Inflammatory macrophage (primary cell): ENCODE measurements at places on chromosomes 1 and 21.

DNA sequence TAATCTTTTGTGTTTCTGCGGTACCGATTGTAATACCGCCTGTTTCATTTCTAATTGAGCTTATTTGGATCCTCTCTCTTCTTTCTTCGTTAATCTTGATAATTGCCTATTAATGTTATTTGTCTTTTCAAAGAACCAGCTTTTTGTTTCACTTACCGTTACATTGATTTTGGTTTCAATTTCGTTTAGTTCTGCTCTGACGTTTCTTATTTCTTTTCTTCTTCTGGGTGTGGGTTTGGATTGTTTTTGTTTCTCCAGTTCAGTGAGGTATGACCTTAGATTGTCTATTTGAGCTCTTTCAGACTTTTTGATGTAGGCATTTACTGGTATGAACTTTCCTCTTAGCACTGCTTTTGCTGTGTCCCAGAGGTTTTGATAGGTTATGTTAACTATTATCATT, 9.4 kb downstream of the OR2M2 start:
- no peak for DNase-seq

DNA sequence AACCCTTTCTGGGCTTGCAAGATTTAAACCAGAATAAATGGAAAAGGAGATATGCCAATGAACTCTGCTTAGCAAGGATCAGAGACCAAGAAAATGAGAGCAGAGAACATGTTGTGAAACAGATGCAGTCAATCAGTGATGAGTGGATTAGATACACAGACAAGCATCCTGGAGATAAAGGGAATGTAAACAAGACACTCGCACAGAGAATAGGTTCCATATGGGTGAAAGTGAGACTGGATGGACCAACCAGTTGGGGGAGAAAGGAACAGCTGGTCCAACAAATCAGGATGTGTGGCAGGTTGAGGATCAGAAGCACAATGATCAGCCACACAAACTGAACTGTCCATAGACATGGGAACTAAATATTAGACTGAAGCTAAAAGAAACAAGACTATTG, 338.2 kb downstream of the ASTN1 start:
- no peak for DNase-seq

GRCh38 chr1:100009458-100009857, 39.7 kb downstream of the SLC35A3 start:
- DNase-seq: no peak

DNA sequence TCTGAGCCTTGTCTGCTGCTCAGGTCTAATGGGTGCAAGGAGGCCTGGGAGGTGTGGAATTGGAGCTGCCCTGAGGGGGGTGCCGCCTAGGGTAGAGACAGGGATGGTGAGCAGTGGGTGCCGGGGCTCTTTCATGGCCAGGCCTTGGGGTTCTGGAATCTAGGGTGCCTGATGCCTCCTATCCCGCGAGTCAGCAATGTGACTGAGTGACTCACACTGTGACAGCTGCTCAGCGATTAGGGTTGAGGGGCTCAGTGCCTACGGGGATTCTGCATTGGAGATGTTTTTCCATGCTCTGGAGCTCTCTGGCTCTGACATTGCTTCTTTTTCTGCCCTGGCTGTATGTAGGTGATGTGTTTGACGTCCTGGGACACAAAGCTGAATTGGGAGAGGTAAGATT, 16.8 kb downstream of the ATP8B2 start:
- no peak for DNase-seq

DNA sequence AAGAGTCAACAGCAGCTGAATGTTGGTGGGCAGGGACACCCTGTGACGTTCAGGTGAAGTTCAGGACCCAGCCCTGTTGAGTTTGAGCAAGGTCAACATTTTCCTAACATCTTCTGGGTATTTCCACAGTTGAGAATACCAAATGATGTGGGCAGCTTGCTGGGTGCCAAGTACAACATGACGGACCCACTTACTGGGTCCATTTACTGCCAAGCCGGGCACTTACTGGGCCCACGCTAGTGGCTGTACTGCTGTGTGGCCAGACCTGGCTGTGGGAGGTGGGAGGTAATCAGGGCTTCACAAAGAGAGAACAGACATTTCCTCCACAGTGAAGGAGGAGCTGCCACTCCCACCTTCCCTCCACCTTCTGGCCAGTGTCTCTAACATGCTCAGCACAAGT, 99.2 kb downstream of the PSMG1 start:
- no peak for DNase-seq

GRCh38 chr1:161020509-161021164, at the start of gene F11R:
Gene F11R (minus strand): TSS chr1:161021152. CDS start chr1:161021073, 79 bp downstream.
- DNase-seq: peak; percentile 50

GRCh38 chr1:20187103-20187812, 940 bp upstream of the PLA2G2C start:
- DNase-seq: no peak

DNA sequence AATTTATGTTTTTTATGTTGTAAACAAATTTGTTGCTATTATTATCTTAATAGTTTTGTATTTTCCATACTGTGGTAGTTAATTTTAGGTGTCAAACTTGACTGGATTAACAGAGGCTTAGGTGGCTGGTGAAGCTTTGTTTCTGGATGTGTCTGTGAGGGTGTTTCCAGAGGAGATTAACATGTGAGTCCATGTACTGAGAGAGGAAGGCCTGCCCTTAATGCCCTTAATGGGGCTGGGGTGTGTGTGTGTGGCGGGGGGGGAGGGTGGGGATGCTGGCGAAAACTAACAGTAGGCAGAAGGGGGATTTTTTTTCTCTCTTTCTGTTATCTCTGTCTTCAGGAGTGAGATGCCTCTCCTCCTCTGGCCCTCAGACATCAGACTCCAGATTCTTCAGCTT, 1.9 kb downstream of the OR14A16 start:
- no peak for DNase-seq

DNA sequence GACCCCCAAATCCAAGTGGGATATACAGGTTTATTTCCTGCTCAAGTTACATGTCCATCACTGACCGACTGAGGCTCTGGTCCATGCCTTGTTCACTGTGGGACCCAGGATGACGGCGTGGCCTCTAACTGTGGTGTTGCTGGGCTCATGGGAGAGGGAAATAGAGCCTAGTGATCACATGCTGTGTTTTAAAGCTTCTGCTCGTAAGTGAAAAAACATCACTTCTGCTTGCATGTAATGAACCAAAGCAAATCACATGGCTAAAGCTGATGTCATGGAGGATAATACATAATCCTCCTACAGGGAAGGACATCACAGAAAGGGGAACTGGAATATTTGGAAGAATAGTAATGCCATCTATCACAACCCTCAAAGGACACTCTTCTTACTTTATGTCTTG, 107.6 kb downstream of the FASLG start:
- peak; percentile 85 for DNase-seq
